GM06990 (cell line): ENCODE measurements at places on chromosomes 16 and 17.

- DNase-seq = no peak
These were observed 27.1 kb downstream of the ARSG start for GRCh38 chr17:68318103-68318991.

GRCh38 chr17:43330876-43331639 lies 67.7 kb upstream of the ARL4D start:
- no peak for DNase-seq

- DNase-seq = no peak
These were observed 34.6 kb upstream of the SMIM36 start for GRCh38 chr17:55545806-55546205.

DNA sequence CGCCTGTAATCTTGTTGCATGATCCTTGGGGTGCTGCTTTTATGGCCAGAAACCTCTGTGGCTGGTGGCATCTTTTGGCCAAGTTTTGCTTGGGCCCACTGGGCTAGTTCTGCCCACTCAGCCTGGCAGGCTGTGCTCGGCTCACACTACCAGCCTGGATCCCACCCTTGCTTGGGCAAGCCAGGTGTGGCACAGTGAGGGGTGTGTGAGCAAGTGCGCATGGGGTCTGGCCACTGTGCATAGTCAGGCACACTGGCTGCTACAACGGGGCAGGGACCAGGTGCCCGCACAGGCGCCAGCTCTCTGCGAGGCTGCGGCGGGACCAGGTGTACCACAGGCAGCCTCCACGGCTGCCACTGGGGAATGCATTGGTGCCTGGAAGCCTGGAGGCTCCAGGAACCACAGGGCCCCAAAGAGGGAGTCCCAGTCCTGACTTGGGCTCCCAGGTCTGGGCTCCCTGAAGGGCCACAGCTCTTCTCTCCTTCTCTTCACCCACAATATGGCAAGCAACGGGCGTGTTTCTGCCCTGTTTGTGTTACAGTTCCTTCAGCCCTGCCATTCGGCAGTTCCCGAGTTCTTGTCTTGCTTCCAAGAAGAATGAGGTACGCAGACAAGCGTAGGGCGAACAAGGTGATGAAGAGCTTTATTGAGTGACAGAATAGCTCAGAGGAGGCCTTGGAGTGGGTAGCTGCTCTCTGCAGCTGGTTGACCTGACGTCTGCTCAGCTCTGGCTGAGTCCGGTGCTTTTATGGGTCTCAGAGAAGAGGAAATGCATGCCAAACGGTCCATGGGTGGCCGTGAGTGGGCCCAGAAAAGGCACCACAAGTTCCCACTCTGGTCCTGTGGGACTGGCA lies 26.7 kb upstream of the PRM1 start:
- DNase-seq = no peak

DNA sequence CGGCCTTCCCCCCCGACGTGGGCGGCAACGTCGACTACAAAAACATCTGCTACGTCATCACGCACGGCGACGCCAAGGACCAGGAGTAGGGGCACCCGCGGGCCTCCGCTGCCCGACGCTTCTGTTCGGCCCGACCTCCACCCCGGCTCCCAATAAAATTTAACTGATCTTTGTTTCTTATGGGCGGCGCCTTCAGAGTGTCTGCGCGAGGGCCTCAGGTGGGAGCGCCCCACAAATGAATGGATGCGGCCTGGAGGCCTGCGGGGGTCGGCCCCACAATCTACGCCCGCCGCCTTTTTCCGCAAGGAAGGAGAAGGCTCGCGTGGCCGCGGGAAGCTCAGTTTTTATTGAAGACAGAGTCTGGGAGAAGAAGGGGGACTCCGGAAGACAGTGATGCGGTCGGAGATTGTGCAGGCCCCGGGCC lies 3.2 kb downstream of the MYL11 start:
- peak; percentile 84 for DNase-seq

DNA sequence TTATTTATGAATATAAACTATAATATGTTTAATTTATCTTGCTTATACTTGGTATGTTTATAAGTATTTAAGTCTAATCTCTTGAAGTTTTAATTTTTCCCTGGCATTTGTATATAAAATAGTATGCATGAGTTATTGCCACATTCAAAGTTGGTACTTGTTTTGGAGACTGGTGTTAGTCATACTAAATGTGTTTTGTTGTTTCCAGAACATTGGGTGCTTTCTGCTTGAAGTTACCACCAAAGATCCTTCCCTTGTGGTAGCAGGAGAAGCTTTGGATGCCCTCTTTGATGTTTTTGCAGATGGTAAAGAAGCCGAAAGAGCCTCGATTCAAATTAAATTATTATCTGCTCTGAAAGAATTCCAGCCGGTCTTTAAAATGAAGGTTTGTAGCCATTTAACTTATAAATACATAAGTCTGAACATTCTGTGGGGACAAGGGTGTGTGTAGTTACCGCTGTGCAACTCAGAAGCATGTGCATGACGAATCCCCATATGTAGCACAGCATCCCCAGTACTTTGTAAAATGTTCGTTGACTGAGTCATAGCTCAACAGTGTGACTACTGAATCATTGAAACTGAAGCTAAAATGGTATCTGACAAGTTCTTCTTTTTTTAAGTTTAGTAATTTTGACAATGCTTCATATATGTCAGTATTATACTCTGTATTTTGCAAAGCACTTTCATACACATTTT lies 36.4 kb downstream of the HEATR3 start:
- peak; percentile 9 for DNase-seq

DNA sequence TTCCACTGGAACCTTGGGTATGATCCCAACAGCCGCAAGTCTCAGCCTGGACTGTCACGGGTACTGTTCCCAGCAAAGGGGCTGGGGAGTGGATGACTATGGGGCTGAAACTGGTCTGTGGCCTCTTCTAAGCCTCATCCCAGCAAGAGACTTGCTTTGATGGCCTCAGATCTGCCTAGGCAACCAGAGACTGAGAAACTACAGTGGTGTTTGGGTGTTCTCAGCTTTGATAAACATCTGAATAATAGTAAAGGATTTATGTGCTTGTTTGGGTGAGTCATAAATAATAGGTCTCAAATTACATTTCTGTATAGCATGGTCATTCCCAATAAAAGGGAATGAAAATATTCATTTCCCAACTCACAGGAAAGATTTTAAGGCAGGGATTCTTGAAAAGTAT lies 30.2 kb upstream of the ULK2 start:
- no peak for DNase-seq

DNA sequence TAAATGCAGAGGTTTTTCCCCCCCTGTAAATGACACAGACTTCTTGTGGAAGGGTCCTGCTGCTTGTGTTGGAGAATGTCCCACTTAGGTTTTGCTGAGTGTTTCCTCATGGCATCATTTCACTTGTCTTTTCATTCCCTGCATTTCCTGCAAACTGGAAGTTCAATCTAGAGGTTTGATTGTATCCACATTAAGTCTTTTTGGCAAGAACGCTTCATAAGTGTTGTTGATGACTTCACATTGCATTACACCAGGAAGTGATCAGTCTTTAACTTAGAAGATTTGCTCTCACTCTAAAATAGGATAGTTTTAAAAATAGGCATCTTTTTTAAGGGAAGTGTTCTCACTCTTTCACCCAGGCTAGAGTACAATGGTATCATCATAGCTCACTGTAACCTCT lies 67.2 kb downstream of the RPTOR start:
- DNase-seq = no peak
